ENCODE measurements at places on chromosomes 1 and 21.

DNA sequence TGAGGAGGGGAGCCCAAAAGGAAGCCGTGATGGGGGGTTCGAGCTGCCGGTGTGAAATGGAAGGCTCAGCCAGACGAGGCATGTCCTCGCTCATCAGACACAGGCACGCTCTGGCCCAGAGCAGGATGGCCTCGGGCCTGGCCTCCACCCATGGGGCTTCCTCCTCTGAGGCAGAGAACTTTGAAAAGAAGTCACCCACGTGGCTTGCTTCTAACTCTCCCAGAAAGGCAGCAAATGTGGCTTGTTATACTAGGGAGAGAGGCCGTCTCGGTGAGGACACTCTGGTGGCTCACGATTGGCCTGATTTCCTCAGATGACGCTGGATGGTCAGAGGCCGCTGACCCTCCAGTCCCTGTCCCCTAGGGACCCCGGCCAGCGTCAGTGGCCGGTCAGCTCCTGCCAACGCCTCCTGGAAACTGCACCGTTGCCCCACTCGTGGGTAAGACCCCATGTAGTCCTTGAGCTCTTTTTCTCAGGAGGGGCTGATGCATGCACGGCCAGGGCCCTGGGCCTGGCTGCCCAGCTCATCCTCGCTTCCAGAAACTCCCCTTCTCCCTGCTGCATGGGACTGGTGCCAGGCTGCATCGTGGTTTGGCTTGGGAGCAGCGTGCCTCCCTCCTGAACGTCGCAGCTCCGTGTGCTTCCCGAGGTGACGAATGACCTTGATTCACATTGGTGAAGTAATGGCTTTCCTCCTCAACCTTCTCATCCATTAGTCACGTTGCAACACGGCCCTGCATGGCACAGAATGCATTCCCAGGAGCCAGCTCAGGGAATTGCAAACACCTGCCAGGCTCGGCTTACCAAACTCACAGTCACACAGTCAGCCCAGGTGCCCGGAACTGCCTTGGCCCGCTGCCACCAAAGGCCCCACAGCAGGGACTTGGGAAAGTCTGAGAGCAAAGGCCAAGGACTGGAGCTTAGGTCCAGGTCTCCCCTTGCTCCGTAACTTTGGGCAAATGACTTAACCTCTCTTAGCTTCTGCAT is 58.8 kb downstream of the TOMM20 start:
- peak; percentile 80 for DNase-seq

GRCh38 chr1:172134087-172134731 is 286.3 kb upstream of the C1orf105 start:
- no peak for DNase-seq

DNA sequence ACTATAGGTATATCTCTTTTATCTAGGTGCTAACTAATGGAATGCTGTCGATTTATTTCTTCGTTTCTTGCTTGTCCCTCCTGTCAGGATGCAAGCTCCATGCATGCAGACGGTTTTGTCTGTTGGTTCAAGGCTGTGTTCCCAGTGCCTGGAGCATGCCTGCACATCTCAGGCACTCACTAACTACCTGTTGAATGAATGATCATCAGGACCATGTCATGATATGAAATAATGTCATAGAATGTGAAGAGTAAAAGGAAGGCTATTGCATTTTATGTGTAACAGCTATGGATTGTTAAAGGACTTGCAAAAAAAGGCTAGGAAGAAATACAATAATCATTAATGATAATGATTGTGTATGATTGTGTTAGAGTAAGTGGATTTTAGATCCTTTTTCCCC is 4.2 kb downstream of the GPR25 start:
- DNase-seq = no peak

DNA sequence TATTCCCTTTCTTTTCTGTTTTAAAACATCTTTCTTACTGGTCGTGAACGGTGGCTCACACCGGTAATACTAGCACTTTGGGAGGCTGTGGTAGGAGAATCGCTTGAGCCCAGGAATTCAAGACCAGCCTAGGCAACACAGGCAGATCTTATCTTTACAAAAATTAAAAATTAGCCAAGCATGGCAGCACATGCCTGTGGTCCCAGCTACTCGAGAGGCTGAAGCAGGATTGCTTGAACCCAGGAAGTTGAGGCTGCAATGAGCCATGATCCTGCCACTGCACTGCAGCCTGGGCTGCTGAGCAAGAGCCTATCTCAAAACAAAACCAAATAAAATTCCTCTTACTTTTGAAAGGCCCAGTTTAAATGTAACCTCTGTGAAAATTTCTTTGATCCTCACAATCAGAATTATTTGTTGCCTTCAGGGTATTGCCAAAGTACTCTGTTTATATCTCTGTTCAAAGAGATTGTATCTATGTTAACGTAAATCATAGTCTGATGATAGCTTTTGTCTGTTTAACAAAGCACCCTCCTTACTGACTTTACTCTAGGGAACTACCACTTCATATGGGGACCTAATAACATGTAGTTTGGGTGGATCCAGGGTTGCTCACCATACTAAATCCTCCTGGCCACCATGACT is 71.6 kb downstream of the RERE start:
- DNase-seq = no peak

DNA sequence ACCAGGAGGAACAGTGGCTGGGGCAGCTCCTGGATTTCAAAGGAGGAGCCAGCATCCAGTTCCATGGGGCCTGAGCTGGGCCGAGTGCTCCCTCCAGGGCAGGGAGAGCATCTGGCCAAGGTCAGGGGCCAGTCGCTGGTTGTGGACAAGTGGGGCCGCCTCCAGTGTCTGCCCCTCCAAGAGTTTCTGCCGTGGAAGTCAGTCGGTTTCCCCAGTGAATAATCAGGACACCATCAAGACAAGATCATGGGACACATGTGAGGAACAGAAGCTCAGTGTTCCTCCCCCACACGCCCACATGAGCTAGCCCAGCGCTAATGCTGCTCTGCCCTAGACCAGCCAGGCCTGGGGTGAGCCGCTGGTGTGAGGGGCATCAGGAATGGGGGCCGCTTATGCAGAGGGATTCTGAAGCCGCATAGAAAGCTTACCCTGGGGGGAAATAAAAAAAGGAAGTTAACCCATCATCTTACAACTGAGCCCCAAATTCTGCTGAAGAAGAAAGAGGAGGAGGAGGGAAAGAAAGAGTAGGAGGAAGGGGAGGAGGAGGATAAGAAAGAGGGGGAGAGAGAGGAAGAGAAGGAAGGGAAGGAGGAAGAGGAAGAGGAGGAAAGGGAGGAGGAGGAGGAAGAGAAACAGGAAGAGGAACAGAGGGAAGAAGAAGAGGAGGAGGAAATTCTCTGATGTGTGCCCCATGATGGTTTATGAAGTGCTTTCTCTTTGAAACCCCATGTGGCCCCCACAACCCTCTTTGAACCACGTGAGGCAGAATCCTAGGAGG is 198.4 kb downstream of the MATN1 start:
- DNase-seq = no peak

GRCh38 chr1:61081144-61081685 is 1.1 kb upstream of the NFIA start:
- no peak for DNase-seq

DNA sequence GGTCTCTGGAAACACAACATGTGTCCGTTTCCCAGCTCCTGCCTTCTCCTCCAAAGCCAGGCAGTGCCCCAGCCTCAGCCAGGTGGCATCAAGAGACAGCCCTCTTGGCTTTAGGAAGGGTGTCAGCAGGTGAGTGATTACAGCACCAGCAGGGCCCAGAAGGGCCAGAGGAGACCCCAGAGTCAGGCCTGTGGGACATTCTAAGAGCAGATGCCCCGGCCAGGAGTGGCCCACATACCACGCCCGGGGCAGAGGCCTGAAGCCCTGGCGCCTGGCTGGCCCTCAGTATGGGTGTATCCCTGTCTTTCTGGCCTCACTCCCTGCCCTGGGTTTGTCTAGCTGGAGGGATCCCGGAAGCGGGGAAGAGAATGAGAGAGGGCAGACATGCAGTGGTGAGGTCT is 109.2 kb downstream of the CASZ1 start:
- DNase-seq = no peak

- DNase-seq = no peak
Observed at GRCh38 chr1:102897557-102897956, 210.8 kb downstream of the COL11A1 start.

DNA sequence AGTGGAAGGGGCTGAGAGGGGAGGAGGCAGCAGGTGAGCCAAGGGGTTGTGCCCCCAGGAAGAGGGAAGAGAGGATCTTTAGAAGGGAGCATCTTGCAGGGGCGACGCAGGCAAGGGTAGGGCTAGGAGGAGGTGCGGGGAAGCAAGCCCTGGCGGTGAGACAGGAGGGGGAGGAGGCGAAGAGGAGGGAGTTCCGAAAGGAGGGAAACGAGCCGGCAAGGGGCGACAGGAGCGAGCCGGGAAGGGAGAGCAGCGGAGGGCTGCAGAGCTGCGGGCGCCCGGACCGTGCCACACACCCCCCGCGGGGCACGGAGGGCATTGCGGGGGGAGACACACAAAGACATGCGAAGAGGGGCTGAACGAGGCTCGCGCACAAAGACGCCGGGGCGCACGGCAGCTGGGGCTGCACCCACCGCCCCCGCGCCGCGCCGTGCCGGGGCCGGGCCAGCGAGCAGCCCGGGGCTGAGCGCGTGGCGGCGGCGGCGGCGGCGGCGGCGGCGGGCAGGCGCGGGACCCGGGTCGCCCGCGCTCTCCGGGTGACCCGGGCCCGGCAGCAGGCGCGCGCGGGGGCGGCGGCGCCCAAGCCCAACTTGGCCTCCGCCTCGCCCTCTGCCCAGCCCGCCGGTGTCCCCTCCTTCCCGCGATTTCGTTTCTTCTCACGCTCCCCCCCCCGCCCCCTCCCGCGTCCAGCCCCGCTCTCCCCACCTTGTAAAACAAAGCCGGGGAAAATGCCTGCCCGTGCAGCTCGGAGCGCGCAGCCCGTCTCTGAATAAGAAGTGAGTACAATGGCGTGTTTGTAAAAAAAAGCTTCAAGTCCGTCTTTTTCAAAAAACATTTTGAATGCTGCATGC is at the start of gene KCNK2:
Gene KCNK2, plus strand, starts transcription at position 206 of the 851 bp plus-strand sequence. CDS start 649 bp downstream, outside the sequence.
- DNase-seq = no peak

DNA sequence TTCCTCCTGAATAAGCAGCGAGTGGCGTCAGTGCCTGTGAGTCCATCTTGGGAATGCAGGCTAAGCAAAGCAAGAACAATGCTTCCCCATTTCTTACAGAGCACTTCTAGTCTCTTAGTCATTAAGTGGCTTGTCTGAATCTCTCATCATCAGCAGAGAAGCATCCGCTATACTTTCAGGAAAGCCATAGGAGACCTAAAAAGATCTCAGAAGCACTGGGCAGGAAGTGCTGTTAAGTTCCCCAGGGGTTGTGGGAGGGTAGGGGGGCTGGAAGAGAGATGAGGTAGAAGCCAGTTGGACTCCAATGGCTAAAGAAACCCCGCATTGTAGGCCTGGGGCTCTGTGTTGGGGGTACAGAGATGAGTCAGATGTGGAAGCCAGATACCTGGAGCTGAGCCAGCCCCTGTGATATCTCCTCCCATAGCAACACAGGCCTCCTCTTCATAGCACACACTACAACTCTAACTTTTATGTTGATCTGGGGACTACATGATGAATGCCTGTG is 44.9 kb downstream of the SYT6 start:
- DNase-seq = no peak

GRCh38 chr1:67019600-67020136 is 34.3 kb downstream of the SLC35D1 start:
- DNase-seq = no peak

DNA sequence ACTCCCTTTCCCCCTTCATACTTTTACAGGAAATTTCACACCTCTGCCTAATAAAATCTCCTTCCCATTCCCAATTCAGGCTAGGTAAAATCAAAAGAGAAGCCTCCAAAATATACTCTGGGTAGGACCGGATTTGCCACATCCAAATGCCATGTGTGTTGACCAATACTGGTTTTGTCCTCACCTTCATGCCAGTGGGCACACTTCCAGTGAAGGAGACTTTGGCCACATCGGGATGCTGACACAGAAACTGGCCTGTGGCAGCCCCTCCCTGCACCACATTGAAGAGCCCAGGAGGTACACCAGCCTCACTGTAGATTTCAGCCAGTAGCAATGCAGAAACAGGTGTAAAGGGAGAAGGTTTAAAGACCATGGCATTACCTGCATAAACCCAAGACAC is 18.1 kb downstream of the ALDH9A1 start:
- DNase-seq = no peak

DNA sequence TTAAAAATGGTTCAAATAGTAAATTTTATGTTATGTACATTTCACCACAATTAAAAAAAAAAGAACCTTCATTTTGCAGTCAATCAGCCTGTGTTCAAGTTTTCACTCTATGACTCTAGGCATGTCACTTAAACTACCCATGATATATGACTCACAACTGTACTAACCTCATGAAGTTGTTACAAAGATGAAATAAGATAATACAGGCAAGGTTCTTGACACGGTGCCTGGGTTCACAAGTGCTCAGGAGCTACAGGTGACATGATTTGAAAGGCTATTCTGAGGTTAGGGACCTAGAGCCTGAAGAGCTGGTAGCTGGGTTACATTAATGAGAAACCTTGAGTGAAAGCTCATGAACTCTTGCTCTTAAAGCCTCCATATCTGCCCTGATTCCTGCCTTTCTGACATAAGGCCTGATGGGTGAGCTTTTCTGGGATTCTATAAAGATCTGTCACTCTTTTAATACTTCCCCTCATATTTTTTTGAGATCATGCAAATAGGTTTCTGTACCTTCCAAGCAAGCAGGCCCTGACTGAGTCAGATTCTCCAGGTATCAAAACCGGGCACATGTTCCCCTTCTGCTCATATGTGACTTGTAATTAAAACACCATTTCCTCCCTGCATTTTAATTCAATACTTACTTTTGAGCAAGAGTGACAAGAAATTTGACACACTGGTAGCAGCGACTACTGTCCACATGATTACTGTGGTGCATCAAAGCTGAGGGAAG is 34.0 kb downstream of the PCSK9 start:
- DNase-seq = no peak

- no peak for DNase-seq
Observed at GRCh38 chr1:96808191-96808590, 86.6 kb downstream of the PTBP2 start.

DNA sequence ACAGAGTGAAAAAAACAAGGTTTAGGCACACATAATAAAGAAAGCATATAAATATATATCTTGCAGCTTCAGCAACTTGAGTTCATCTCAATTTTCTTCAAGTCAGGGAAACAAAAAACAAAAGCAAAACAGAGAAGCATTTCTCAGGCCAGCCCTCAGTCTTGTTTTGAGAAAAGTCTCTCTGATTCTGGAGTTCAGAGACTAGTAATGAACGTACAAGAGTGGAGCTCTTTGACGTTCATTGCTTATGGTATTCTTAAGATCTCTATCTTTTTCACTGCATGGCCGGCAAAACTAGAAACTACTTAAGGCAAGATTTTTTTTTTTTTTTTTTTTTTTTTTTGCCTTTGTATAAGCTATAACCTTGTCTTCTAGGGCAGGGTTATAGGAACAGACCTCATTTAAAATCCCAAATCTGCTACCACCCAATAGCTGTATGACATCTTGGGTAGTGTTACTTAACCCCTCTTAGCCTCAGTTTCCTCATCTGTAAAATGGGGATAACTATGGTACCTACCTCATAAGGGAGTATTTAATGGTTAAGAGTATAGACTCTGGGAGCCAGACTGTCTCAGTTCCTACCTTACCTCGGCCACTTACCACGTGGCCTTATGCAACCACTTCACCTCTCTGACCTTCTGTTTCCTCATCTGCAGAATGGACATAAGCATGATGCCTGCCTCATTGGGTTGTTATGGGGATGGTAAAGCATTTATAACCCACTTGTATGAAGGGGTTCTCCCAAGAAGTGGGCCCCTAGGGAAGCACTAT is 33.6 kb downstream of the LMO4 start:
- no peak for DNase-seq

GRCh38 chr21:28215214-28215954 is 777.3 kb downstream of the LTN1 start:
- no peak for DNase-seq

Data from thoracic aorta (tissue), 2 donors.